GM12891 (cell line): ENCODE measurements at places on chromosomes 5 and 9.

- no peak for DNase-seq
Measured at GRCh38 chr5:66884564-66885243, 288.5 kb downstream of the MAST4 start.

DNA sequence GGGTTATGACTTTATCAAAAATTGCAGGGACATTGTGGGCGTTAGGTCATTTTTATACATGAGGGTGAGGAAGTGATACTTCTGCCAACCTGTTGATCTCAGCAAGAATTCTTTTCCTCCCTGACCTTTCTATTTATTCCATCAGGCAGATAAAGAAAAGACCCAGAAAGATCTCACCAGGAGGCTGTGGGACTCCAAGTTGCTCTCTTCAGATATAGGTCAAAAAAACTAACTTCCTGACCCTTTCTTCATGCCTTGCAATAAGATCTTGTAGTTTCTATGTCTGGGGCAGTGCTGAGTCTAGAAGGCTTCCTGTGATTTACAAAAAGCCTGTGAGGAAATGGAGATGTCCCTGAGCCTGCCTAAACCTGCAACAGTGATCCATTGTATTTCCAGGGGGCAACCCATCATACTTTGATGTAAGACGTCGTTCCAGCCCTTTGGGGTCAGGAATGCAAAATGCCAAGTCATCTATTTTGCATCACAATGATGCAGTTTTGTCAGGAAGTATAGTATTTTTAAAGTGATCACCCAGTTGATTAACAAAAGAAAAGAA, 22.0 kb upstream of the PIK3R1 start:
- no peak for DNase-seq

- no peak for DNase-seq
Measured at GRCh38 chr9:128390813-128391711, 19.9 kb downstream of the URM1 start.

DNA sequence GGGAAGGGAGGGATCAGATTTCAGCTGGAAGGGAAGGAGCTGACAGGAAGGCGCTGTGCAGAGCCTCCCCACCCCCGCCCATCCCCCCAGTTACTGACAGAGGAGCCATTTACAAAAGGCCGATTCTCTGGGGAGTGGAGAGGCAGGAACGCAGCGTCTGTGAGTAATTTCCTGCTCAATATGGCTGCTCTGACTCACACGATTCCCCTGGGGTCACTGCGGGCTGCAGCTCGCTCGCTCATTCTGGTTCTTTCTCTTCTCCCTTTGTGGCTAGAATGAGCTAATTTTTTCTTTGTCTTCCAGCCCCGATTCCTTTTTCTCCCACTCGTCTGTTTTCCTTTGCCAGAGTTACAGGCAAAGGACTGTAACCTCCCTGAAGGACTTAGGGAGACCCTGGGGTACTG, 28.8 kb downstream of the PTPA start:
- peak; percentile 79 for DNase-seq

GRCh38 chr5:127343866-127344265, 53.3 kb downstream of the MEGF10 start:
- DNase-seq = no peak

DNA sequence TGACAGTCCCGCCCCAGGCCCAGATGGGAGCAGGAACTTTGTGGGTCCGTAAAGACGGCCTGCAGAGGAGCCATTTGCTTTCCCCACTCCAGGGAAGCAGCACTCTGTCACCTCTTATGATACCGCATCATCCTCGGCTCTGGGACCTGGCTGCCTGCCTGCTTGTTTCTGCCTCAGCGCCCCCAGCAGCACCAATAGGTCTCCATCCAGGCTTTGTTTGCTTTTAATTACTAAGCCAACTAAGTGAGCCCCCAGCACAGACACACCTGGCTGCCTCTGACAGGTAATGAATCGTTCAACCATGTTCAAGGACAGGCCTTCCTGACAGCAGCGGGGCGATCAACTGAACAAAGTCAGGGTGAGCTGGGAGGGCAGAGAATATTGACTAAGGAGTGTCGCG, 141.4 kb downstream of the C5orf15 start:
- DNase-seq = no peak

GRCh38 chr5:40071870-40072269, 607.8 kb upstream of the PTGER4 start:
- no peak for DNase-seq

GRCh38 chr9:105503881-105504280, 54.0 kb upstream of the FKTN start:
- DNase-seq = no peak

DNA sequence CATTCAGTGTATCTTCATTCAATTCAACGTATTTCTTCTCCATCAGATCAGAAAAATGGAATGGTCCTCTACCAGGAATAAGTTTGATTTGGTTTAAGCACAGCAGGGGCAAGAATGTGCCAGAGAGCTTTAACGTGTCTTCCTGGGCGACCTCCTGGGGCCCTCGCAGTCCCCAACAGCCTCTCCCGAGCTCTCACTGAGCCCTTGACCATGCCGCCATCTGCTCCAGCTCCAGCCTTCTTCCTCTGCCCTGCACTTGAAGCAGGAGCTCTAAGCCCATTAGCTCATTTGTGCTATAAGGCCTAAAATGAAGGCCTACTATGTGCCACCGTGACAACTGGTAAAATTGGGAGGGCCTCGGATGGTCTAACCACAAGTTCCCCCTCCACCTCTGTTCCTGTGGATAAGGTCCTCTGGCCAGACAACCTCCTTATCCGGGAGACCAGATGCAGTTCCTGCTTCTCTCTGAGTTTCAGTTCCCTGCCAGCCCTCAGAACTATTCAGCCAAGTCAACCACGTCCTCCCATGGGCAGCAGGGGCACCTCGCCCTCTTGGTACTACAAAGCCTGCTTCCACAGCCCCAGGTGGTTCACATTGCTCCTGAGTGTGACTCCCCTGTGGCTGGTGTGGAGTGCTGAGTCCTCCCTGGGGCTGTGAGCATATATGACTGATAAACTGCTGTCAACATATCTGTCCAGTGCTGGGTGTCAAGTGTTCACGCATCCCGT, 35.8 kb downstream of the C5orf15 start:
- no peak for DNase-seq

DNA sequence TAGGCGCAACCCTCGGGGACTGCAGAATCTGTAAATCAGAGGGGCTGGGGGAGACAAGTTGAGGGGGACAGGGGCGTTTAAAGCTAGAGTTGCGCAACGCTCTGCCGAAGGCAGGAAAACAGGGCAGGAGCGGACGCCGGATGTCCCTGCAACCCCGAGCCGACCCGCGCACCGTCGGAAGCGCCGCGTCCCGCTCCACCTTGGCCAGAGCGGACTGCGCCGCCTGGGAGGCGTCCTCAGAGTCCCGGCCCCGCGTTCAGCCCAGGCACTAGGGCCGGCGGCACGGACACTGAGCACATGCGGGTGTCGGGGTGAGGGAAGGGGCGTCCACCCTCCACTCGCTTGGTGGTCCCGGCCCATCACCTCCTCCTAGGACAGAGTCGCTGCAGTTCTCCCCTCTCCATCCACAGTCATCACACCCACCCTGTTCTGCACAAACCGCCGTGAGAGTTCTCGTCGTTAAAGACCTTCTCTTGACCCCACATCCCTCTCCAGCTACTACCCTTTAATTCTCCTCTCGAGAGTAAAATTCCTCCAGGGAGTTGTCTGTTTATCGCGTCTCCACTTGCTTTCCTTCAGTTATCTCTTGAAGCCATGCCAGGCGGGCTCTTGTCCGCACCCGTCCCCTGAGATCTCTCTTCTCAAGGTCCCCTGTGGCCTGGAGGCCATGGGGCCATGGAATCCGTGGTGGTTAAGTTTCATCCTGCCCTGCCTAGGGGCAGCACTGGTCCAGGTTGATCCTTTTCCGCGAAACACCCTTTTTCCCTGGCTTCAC, 796 bp upstream of the PDLIM7 start:
- no peak for DNase-seq

- DNase-seq = no peak
Measured at GRCh38 chr5:115377468-115378217, 81.2 kb upstream of the CCDC112 start.

GRCh38 chr5:83562071-83562606, 90.6 kb downstream of the VCAN start:
- DNase-seq = no peak

DNA sequence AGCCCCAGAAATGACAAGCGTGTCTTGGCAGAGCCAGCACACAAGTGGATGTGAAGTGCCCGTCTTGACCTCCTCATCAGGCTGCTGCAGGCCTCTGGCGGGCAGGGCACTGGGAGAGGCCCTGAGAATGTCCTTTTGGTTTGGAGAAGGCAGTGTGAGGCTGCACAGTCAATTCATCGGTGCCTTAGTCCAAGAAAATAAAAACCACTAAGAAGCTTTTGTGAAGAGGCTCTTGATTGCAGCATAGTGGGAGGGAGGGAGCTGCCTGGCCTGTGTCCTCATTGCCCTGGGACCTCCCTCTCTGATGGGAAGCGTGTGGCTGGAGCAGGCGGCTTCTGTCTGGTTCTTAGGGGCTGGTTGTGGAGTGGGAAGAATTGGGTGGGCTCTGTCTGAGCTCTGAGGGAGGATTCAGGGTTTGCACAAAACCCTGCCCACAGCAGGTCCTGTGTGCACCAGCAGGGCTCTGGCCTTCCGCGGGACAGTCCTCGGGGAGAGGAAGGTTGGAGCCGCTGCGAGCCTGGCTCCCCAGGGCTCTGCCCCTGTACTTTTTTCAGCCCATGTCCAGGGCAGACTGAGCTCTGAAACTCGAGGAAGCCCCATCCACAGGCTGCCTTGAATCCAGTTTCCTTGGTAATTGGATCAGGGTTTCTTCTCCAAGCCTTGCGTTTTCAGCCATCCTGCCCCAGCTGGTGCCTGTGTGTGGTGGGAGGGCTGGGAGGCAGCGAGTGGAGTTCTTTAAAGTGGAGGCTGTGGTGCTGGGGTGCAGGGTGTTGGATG, 1.1 kb downstream of the HRCT1 start:
- DNase-seq = no peak

DNA sequence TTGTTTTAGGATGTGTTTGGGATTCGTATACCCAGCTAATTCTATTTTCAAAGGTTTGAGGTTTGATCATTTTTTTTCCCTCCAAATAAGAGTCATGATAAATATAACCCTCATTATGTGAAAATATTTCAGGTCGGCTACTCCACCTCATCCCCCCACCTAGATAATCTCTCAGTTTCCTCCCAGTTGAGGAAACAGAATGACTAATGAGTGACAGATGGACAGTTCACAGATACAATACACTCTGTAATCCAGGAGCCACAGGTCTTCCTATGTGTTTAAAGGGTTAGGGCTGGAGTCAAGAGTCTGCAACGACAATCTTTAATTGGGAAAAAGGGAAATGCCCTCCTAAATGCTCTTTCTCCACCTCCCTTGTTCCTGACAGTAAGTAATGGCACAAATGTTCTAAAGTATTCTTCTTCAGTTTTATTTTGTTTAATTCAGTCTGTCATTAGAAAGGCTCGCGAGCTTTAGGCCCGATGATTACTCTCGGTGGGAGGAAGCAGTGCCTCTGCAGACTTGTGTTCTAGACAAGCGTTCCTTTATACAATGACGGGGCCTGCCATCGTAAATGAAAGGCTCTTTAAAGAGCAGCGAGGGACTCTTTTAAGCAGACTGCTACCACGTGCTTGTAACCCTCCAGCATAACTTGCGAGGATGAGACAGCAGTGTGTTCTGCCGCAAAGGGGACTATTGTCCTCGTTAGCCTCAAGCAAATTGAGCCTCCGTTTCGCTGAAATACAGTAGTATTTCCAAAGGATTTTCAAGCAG, 69.0 kb downstream of the MEF2C start:
- DNase-seq = no peak

GRCh38 chr9:93252116-93252780, 68.3 kb downstream of the WNK2 start:
- no peak for DNase-seq

DNA sequence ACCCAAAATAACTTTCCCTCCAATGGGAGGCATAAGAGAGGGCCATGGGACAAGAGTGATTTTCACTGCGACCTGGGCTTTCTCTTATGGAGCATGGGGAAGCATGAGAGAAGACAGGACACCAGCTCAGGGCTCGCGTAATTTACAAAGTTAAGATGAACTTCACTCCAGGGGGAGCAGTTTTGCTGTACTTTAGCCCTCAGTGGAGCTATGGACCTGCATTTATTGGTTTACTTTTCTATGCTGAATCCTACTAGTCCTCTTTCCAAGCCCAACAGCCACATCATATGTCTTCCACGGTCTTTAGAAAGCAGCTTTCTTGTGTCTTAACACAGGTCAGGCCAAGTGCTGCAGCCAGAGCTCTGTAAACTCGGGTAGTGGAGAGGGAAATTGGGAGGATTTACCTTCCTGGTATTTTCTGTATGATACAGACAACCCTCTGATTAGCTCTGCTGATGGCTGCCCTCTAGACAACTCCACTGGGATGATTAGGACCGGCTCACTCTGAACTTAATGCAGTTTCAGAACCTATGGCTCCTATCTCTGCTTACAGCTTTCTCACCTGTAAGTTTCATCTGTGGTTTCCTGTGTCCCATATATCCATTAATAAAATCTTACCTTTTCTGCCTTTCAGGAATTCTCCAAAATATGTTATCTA, 581.0 kb upstream of the RORB start:
- no peak for DNase-seq

GRCh38 chr5:178104492-178104891, 8.8 kb upstream of the N4BP3 start:
- no peak for DNase-seq

DNA sequence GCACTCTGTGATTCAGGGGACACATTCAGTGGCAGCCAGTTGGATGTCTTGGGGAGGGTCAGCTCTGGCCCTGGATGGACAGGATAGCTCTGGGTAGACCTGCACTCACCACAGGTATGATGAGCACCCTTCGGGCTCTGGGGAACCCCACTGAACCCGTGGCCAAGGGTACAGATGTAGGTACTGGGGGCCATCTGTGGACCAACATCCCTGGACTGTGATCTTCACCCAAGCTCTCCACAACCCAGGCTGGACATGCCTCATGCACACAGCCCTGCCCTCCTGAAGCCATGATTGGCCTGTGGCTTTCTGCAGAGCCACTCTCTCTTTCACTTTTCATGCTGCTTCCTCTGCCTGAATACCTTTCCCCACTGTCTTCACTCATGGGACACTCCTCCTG, 15.6 kb upstream of the ACSL6 start:
- DNase-seq = no peak

DNA sequence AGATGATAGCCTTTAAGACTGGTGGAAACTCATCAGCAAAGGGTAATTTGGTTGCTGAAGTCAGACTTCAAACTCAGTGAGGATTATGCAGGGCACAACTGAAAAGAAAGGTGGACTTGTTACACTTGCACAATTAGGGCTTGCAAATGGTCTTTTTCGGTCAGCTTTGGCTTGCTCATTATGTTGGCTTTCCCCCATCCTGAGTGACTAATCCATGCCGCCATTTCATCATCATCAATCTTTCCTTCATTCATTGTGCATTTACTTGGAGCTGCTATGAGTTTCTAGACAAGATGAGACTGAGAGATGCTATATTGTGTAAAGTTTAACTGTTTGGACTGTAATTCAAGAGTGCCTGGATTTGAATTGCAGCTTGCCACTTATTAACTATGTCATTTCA, 134.8 kb upstream of the PPP1R2B start:
- no peak for DNase-seq

DNA sequence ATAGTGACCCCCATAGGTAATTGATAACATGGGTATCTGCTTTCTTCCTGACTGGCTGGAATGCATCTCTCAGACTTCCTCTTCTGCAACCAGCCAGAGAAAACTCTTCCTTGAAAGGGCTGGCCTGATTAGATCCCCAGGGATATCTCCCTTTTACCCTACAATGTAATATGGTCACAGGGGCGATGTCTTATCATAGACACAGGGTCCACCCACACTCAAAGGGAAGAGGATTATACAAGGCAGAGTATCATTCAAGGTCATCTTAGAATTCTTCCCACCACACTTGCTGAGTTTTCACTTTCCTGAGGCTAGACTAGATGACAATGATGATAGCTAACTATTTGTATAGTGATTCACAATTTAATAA, 33.2 kb downstream of the TTLL11 start:
- no peak for DNase-seq

GRCh38 chr5:81728301-81728700, 22.6 kb downstream of the SSBP2 start:
- DNase-seq = no peak
